NCI-H460 (cell line): ENCODE measurements at places on chromosomes 3 and 15. TPM values are rescaled to one million over a fixed set of nuclear protein-coding genes. Genes with fewer than 3 reads are reported as not detected.

PRR20G gene
- not detected in 2 replicates for total RNA-seq

C15orf62 gene
- 0.25 and 0.40 TPM in 2 replicates for total RNA-seq

MFGE8 gene
- 60.7 and 67.1 TPM in 2 replicates for total RNA-seq

PP2D1 gene
- not detected in 2 replicates for total RNA-seq
